Effector memory CD8-positive, alpha-beta T cell (primary cell): ENCODE measurements at places on chromosomes 5 and 9.

DNA sequence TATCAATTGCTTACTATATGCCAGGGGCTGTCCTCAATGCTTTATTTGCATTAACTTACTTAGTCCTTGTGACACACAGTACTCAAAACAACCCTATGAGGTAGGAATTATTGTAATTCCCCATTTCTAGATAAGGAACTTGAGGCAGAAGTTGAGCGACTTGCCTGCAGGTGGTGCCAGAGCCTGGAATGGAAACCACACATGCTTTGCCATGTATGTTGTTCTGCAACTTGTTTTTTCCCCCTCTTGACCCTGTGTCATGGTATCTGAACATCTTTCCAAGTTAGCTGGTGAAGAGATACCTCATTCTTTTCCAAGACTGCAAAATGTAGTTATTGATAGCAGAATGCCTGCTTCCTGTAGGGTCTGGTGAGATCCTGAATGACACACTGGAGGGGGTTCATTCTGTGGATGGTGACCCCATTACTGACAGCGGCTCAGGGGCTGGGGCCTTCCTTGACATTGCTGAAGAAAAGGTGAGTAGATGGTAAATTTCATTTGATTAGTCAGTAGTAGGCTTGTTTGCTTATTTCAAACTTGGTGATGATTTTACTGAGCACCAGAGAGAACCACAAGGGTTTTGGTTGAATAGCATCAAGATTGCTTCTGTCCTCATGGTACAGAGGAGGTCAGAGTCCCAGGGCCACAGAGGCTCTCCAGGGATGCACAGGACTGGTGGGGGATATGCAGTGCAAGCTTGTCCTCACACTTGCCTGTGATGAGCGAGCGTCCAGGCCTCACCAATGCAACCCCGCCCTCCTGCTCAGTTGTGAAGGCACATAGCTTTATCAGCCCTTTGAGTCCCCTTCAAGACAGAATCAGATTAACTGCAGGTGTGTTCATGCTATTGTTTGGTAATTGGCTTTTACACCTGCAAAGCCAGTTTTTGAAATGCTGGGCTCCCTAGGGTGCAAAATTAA lies 57.0 kb downstream of the COL15A1 start:
- DNase-seq: peak; percentile 57

- DNase-seq: no peak
These were observed 60.1 kb upstream of the AFAP1L1 start for GRCh38 chr5:149211566-149211965.

DNA sequence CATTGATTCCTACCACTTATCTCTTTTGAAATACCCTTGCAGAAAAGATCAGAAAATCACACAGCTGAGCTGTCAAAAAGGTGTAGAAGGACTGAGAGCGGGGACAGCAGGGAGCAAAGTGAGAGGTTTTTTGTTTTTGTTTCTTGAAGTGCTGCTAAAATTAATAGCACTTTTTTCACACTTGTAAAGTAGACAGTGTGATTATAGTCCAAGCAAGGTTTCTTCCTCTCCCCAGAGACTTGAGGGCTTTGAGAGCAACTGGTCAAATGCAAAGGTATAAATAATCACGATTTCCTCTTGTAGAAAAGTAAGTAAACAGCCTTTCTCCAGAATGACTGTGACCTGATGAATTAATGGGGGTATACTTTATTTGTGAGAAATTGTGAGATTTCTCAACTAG lies 326.9 kb downstream of the ZNF608 start:
- no peak for DNase-seq

GRCh38 chr9:122821278-122821943 lies 7.0 kb downstream of the PDCL start:
- DNase-seq: no peak

DNA sequence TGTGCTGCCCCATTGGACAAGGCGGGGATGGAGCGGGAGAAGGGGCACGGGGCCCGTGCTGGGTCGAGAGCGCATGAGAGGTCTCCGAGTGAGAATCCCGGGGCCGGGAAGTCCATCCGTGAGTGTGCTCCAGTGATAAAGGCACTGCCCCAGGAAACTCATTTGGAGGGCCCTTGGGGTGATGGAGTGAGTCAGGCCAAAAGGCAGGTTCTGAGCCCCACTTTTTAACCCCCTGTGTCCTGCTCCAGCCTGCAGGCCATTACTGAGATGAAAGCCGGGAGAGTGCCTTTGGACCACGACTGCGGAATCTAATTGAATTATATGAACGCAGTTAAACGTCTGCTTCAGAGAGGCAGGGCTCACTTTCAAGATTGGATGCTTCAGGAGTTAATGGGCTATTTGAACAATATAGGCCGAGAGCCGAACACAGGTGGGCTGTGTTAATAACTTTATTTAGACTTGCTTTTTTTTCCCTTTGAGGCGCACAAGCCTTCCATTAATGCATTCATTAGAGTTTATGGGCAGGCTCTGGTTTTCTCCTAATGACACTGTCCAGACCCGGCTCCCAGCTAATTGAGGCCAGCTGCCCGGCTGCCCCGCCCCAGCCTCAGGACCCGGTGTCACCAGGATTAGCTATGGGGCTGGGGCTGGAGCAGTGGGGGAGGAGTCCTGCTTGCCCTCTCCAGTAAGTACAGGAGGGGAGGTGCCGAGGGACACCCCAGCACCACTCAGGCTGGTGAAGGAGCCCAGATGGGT lies 79.1 kb upstream of the LMX1B start:
- DNase-seq: no peak

- no peak for DNase-seq
These were observed 474.2 kb upstream of the ADAMTS16 start for GRCh38 chr5:4665911-4666310.
